ENCODE measurements at places on chromosomes 3 and 15. TPM values are rescaled to one million over a fixed set of nuclear protein-coding genes. Genes with fewer than 3 reads are reported as not detected.
A peak's percentile ranks its signal among the peaks of the same experiment; 100 is the strongest.

The SUCNR1 gene
- 0.33 TPM for total RNA-seq

The MB21D2 gene
- 5.4 TPM for total RNA-seq

DNA sequence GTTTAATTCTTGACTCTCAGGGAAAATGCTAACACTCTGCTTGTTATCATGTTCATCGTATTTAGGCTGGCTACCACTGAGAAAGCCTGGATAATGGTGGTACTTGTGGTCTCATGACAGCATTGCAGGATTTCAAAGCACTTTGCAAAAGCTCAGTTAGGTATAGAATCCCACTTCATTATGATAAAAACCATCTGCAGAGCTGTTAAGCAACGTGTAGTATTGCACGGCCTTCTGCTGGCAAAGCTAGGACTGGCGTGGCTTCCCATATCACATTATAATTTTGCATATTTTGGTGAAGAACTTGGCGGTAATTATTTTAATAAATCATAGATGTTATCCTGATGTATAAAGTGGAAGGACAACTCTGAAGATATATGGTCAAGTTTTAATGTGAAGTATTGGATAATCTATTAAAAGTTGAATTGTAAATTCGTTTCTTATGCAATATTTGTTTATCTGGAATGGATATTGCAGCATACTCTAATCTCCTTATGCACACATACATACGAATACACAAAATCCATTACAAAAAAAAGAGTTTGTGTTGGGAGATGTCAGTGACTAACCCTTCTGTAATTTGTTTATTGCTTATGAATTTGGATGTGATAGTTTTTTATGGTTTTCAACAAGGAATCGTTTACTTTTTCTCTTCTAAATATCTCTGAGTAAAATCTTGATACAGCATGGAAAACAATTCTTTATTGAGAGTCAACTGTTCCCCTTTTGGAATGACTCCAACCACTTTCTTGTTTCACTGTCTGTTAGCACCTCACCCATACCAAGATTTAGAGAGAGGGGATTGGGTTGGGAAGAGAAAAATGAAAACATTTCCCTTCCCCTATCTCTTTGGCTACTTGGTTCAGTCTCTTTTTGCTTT lies 9.2 kb downstream of the RAB8B start:
- DNase-seq, result no peak
- H3K4me3 ChIP-seq, result no peak overlapping the region
- no peaks in the 10 kb centered on the region for H3K27me3 ChIP-seq
- no peak overlapping the region for H3K27ac ChIP-seq
- H3K4me1 ChIP-seq, result peaks cover 27% of the 10 kb centered on the region

DNA sequence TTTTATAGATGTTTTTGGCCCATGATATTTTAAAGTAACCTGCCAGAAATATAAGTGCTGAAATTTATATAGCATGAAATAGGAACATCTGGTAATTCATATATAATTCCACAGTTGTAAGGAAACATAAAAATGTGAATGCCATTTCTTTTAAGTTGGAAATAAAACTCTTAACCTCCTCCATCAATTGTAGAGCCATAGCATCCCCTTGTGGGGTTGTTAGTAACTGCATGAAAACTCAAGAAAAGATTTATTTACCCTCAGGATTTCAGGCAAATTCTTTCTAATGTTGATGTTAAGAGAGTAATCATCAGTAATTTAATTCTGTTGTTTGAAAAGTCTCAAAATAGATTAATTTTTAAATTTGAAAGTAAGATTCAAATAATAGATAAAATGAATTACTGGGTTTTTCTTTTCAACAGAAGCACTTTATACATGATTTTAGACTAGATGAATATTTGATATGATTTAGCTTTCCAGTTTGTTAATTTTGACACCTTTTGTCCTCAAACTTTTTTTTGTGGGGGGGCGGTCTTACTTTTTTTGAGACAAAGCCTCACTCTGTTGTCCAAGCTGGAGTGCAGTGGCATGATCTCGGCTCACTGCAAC lies 74.7 kb downstream of the RASA2 start:
- no peak overlapping the region for H3K27ac ChIP-seq
- no peak overlapping the region for H3K4me3 ChIP-seq
- DNase-seq, result no peak
- H3K4me1 ChIP-seq, result no peaks in the 10 kb centered on the region

GRCh38 chr15:64850778-64851502 lies 9.2 kb downstream of the PLEKHO2 start:
- no peak for DNase-seq
- H3K27me3 ChIP-seq, result no peaks in the 10 kb centered on the region
- H3K4me3 ChIP-seq, result peak overlapping the region; percentile 25

The MCCC1 gene
- 26.4 TPM for total RNA-seq

GRCh38 chr3:39779511-39780230 lies 29.7 kb upstream of the MYRIP start:
- H3K27ac ChIP-seq, result no peak overlapping the region
- no peak overlapping the region for H3K4me3 ChIP-seq
- no peaks in the 10 kb centered on the region for H3K36me3 ChIP-seq
- H3K4me1 ChIP-seq, result no peaks in the 10 kb centered on the region

The CGNL1 gene
- 9.9 TPM for total RNA-seq

The SMCO1 gene
- total RNA-seq, result not detected

The POTEB2 gene
- total RNA-seq, result not detected

DNA sequence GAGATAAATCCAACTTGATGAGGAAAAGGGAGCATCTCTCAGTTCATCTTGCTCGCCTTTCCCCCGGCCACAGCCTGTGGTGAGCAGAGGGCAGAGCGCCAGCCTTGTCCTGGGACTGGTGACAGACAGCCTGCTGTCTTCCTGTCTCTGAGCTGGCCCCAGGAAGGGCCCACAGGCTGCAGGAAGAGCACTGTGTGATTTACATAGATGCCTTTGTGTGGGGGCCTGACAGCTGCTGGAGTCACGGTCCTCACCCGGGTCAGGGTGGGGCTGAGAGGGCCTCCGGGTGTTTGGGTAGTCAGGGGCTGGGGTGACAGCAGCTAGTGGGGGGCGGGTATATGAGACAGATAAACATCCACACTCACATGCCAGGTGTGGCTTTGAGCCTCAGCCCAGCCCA lies 29.3 kb downstream of the PLA2G4D start:
- no peaks in the 10 kb centered on the region for H3K27me3 ChIP-seq
- no peak overlapping the region for H3K4me3 ChIP-seq
- no peaks in the 10 kb centered on the region for H3K36me3 ChIP-seq
- no peak for DNase-seq
- no peak overlapping the region for H3K27ac ChIP-seq

All from esophagus muscularis mucosa (tissue), 4 donors.